NCI-H1105 treated with DMSO at 0.1 percent for 48 hours (cell line): ENCODE measurements at places on chromosomes 1 and 21.

- DNase-seq = no peak
These were observed 1135.9 kb downstream of the KCNT2 start for GRCh38 chr1:195472291-195472690.

- DNase-seq = no peak
These were observed 74.9 kb downstream of the CCDC18 start for GRCh38 chr1:93255222-93256079.

DNA sequence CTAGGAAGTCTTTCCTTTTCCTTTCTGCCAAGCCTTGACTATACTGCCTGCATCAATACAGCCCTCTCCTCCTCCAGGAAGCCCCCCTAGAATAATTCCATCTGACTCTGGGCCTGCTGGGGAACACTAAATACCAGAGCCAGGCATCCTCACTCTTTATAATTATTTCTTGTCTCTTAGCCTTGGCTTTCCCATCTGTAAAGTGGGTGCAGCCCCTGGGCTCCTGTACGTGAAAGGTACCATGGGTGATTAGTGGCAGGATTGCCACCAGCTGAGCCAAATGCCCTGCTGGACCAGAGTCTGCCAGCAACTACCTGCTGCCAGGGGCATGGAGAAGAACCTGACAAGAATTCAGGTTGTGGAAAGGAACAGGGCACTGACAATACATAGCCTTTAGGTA is 58.7 kb downstream of the LGR6 start:
- no peak for DNase-seq

DNA sequence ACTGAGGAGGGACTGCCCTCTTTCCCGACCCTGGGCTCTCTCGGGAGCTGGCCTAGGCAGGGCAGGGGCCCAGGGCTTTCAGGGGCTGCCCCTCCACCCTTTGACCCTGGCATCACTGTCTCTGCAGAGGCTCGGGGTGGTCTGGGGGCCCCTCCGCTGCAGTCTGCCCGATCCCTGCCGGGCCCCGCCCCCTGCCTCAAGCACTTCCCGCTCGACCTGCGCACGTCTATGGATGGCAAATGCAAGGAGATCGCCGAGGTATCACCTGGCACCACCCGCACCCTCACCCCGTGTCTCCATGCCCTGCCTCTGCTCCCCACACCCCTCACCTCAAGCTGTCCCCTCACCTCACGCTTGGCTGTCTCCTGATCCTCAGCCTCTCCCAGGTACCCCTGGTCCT is 5.5 kb downstream of the AMPD2 start:
- no peak for DNase-seq

DNA sequence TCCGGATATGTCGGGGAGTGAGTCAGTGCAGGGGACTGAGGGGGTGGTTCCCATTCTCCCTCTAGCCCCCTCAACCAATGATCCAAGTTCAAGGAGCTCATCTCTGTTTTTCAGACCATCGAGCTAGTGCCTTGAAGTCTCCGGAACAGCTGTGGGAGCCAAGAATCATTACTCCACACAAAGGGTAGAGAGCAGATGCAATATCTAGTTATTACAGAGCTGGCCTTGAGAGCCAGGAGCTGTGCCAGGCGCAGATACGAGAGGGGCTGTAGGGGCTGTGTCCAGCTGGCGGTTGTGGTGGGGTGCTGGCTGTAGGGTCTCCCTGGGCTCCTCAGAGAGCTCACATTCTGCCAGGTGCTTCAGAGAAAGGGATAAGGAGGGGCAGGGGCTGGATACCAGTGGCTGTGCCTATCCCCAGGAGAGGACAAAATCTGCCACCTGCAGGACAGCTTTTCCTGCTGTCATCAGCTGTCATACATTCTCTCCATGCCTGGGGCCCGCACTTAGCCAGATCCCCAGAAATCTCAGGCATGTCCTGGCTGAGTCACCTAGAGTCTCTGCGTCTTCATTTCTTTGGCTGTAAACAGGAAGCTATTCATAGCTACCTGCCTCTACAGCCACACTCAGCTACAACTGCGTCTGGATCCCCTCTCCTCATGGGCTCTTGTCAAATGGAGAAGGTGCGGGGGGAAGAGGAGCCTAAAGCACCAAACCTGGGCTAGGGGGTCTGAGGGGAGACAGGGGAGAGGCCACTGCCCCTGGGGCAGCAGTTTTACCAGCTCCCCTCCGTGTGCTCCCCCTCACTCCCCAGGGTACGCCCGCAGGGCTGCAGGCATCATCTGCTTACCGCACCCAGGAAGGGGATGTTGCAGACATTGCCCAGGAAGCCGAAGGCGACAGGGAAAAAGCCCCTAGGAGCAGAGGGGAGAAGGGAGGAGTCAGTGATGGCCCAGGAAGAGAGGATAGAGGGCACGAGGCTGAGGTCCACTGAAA is 2.4 kb upstream of the KISS1 start:
- DNase-seq = peak; percentile 35

DNA sequence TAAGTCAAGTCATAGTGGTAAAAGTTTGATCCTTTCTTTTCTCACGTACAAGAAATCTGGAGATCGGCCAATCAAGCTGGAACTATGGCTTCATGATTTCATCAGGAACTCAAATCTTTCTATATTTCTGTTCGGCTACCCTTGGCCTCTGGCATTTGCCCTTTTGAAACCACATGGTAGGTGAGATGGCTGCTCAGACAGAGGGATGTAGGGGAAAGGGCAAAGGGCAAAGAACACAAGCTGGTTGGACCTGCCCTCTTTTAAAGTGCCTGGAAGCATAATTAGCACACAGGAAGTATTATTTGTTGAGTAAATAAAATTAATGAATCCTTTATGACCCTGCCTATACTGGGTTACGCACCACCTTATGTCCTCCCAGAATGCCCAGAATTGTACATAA is 11.5 kb upstream of the RGS1 start:
- no peak for DNase-seq

GRCh38 chr1:239742416-239743109 is 349.1 kb upstream of the FMN2 start:
- DNase-seq = no peak

GRCh38 chr1:226461087-226461486 is 53.2 kb upstream of the PARP1 start:
- no peak for DNase-seq
